ENCODE measurements at places on chromosomes 2 and 18.

GRCh38 chr2:40016151-40016885 lies 237.3 kb upstream of the THUMPD2 start:
- no peak for DNase-seq

DNA sequence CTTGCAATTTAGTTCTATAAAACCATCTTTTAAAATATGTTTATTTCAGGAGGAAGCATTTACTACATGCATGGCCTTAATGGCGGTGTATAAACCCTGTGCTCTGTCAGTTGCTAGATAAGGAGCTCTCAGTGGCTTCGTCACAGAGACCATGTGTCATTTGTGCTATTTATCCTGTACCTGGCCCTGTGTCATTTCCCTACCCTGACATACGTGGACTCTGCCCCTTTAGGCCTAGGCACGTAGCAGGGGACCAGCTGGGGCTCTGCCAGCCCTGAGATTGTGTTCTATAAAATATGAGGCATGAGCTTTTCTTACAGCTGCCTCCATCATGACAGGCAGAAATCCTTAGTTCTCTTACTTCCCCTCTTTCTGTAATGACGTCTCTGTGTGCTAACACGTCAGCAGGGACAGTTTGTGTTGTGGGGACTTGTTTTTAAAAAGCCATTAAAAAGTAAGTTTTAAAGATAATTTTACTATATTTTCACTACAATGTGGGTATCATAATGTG lies 88.0 kb downstream of the ITGB1BP1 start:
- DNase-seq: no peak

- DNase-seq: no peak
Measured at GRCh38 chr2:100068395-100068794, 74.0 kb downstream of the AFF3 start.

DNA sequence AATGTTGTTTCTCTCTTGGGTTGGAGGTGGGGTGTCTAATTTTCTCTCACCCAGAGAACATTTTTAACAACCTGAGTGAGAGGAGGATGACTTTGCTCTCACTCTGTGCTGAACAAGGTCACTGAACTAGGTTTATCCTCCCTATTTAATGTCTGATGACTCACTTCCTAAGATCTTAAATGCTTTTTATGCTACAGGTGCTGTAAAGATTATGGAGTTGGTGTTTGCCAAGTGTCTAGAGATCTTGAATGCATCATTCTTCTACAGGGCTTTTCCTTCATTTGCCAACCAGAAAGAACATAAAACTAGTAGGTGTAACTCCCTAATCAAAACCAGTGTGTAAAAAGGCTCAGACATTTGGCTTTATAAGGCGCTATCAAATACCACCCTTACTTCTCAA lies 350.5 kb upstream of the ETAA1 start:
- DNase-seq: no peak

GRCh38 chr2:113895301-113895700 lies 5.4 kb downstream of the ACTR3 start:
- no peak for DNase-seq

DNA sequence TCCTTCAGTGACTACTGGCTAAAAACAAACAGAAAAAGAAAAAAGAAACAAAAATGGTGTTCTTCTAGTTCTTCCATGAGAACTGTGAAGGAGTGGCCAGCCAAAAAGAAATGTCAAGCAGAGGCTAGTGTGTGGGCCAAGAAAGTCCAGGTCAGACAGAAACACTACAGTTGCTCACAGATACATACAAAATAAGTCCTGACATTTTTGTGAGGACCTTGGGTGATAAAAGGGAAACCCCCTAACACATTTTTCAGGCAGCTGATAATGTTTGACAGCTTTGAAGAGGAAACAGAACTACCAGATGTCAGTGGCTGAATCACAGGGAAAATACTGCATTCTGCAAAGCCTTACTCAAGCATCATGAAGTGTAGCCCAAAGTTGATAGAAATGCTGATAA lies 28.1 kb downstream of the ARHGAP25 start:
- DNase-seq: no peak

DNA sequence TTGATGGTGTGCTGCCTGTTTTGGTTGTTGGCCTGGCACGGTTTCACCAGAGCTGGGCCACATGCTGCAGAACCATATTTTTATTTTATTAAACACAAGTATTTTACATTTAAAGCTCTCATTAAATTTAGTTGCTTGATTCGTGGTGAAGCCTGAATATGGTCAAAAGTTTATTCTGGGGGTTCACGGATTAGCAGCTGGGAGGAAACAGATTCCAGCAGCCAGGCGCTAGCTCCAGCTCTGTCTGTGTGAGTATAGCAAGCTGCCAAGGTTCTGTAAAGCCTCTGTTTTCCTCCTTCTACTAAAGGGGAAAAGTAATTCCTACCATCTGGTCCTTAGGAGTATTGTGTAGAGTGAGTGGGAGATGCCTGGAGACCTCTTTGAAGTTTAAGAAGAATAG lies 22.5 kb downstream of the GATA6 start:
- DNase-seq: no peak

DNA sequence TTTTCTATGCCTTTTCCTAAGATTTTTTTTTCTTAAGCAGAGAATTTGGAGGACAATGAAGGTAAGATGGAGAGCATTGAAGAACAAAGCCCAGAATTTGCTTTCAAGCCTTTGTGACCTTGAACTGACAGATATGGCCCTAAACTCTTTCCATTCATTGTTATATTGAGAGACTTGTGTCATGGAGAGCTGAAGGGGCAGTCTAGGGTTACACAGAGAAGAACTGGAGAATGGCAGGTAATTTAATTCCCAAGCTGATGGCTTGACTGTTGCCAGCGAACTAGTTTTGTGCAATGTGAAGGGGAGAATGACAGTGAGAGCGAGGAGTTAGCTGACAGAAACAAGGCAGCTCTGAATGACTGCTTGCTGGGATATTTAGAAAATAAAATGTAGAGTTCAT lies 1344.2 kb downstream of the LRP1B start:
- DNase-seq: no peak

DNA sequence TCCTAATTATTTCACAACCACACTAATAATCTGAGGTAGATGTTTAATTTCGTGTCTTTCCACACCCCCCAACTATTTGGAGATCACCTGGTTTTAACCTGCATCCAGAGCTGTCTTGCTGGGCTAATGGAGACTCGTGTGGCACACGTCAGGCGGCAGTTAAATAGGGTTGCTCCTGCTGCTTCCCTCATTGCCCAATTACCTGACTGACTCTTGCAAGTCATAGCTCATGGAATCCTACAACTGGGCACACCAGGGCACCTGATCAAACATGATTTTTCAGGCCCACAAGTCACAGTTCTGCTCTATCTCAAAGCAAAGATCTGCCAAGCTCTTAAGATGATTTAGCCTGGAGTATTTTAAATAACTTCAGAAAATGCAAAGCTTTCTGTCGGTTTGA lies 1430.4 kb upstream of the ACVR2A start:
- no peak for DNase-seq

- no peak for DNase-seq
Measured at GRCh38 chr2:29278966-29279365, 163.8 kb downstream of the CLIP4 start.

- DNase-seq: no peak
Measured at GRCh38 chr2:216188956-216189355, 79.8 kb downstream of the XRCC5 start.

All from activated CD8-positive, alpha-beta memory T cell treated with anti-CD3 and anti-CD28 coated beads, Interleukin-2, amount 50 U/mL, for 4 hours (primary cell).